GM12878 (cell line): ENCODE measurements at places on chromosomes 2 and 18. TPM values are rescaled to one million over a fixed set of nuclear protein-coding genes. Genes with fewer than 3 reads are reported as not detected.

Gene CGREF1
- total RNA-seq = 0.11 TPM in 1 of 2 replicates, not detected in the other

Gene TBR1
- not detected in 2 replicates for total RNA-seq

Gene HMSD
- 49.4 and 62.2 TPM in 2 replicates for total RNA-seq

Gene TUBA3E
- total RNA-seq = not detected in 2 replicates

Gene FTCDNL1
- 2.1 and 2.8 TPM in 2 replicates for total RNA-seq

Gene MARCHF4
- total RNA-seq = not detected in 2 replicates

Gene KLHL41
- total RNA-seq = 0.10 and 0.77 TPM in 2 replicates

Gene TOGARAM2
- not detected in 2 replicates for total RNA-seq

Gene CNGA3
- not detected in 2 replicates for total RNA-seq

Gene CD28
- 0.16 and 0.23 TPM in 2 replicates for total RNA-seq

Gene ITGAV
- total RNA-seq = 6.8 and 10.1 TPM in 2 replicates

Gene CCDC121
- 0.49 and 0.53 TPM in 2 replicates for total RNA-seq

Gene SKOR2
- total RNA-seq = not detected in 2 replicates

Gene TMEM163
- not detected in 2 replicates for total RNA-seq

Gene SOX11
- total RNA-seq = 0.03 TPM in 1 of 2 replicates, not detected in the other

Gene SNRNP27
- total RNA-seq = 35.6 and 37.4 TPM in 2 replicates

Gene ELOA2
- not detected in 2 replicates for total RNA-seq

GRCh38 chr2:68726608-68727367, 7.8 kb upstream of the ARHGAP25 start:
- DNase-seq = peak; percentile 68

- no peak for DNase-seq
Measured at GRCh38 chr2:189673661-189674373, 653 bp upstream of the ANKAR start.

DNA sequence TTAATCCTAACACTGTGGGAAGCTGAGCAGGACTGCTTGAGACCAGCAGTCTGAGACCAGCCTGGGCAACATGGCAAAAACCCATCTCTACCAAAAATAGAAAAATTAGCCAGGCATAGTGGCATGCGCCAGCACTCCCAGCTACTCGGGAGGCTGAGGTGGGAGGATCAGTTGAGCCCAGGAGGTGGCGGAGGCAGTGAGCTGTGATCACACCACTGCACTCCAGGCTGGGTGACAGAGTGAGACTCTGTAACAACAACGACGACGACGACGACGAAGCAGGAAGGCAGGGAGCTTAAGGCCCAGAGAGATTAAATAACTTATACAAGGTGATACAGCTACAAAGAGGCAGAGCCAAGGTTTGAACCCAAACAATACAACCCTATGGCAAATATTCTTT, 37.3 kb downstream of the CFAP36 start:
- DNase-seq = no peak

- no peak for DNase-seq
Measured at GRCh38 chr2:231612109-231612455, 19.4 kb downstream of the TEX44 start.

- DNase-seq = no peak
Measured at GRCh38 chr18:8996771-8997432, 105.6 kb upstream of the NDUFV2 start.

DNA sequence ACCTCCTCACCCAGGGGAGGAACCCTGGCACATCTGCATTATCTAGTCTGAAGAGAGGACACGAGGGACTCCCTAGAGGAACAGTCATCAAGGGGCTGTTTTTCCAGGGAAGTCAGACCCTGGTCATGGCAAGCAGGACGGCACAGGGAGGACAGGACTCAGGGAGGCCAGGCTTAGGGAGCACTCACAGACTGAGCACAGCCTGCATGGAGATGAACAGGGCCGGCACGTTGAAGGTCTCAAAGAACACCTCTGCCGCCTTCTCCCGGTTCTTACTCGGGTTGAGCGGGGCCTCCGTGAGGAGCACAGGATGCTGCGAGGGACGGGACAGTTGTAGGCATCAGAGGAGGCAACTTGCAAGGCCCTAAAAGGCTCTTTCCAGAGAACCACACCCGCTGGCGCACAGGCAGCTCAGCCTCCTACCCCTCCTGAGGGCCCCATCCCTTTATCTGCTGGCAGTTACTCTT, 5.1 kb downstream of the ACTR1B start:
- DNase-seq = no peak

DNA sequence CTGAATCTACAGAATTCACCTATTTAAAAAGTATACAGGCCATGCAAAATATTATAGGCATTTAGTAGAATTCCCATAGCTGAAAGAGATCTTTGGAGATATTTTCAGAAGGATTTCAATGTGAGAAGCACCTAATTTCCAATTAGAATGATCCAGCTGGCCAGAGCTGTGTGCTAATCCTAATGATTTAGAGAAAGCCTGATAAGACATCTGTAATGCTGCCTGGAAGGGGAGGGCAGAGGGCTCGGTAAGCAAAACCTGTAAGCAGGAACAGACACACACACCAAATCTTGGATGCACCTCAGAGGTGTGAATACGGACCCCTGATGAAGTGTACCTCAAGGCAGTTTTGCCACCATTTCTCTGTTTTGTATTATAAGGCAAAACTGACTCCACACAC, 14.0 kb downstream of the SERTAD2 start:
- no peak for DNase-seq

- DNase-seq = no peak
Measured at GRCh38 chr2:205982776-205983327, 103.1 kb downstream of the INO80D start.

DNA sequence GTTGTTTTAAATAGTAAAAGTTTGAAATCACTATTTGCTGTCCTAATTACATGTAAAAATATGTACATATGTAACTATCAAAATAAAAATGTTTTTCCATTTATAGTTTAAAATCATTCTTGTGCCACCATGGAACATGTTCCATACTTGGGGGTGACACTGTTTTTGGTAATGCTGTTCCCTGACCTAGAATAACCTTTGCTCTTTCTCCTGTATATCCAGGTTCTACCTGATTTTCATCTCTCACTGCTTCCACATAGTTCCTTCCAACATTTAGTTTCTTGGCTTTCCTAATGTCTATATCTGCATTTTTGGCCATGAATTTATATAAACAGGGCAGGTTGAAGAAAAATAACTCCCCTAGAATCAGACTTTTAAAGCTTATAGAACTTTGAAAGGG, 2.5 kb downstream of the SPOPL start:
- no peak for DNase-seq

DNA sequence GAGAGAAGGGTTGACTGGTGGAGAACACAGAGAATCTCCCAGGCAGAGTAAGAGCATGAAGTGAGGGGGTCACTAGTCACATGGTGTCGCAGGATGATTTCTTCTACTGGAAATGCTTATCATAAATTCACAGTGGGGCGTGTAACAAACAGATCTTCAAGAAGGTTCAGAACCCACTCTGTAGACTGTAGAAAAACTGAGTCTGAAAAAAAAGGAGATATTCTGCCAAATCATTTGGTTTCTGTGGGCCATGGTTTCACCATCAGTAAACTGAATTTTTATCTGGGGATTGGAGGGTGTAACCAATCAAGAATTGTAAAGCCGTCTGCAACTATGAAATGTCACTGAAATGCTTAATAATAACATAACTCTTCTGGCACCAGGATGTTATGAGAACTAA, 15.0 kb downstream of the TPGS2 start:
- DNase-seq = no peak

DNA sequence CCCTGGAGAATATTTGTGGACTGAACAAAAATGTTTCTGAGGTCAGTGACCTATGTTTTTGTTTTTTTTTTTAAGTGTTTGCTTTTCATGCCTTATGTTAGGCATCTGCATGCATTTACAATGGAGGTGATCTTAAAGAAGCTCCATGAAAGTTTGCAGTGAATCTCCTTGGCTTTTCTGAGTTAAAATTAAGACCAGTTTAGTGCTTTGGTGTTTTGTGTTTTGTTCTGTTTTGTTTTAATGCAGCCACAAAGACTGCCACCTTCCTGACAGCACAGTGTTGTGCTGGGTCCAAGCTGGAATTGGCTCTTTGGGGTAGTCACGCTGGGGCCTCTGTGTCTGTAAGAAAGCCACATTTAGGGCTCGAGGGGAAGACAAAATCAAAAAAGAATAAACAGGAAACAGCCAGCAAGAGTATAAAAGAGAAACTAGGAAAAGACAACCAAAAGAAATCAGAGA, 396.2 kb downstream of the ARHGAP15 start:
- DNase-seq = no peak

DNA sequence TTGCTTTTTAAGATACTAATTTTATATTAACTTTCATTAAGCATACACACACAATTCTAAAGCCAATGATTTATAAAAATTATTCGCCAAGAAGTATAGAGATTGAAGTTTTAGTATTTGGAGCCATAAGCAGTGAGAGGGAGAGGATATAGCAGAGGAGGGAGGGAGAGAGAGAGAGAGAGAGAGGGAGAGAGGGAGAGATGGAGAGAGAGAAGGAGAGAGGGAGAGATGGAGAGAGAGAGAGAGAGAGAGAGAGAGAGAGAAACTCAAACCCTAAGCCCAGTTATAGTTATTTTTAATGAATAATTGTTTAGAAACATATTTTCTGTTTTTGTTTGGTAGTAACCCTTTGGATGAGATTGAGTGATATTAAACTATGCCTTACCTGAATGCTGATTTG, 5.3 kb downstream of the TWIST2 start:
- DNase-seq = no peak

DNA sequence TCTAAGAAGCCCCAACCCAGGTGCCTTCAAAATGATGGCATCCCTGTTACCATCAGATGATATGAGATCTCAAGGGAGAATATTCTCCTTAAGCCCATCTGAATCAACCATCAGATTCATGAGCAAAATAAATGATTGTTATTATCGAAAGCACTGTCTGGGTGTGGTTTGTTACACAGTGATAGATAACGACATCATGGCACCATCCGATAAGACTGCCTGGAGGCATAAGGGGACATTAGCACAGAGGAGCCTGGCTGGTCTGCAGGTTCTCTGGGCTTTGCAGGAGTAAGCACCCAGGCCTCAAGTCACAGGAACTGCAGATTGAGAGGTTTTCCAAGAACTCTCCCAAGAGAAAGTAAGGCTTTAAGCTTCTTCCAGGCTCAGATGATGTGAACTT, 15.6 kb downstream of the BMP10 start:
- no peak for DNase-seq

DNA sequence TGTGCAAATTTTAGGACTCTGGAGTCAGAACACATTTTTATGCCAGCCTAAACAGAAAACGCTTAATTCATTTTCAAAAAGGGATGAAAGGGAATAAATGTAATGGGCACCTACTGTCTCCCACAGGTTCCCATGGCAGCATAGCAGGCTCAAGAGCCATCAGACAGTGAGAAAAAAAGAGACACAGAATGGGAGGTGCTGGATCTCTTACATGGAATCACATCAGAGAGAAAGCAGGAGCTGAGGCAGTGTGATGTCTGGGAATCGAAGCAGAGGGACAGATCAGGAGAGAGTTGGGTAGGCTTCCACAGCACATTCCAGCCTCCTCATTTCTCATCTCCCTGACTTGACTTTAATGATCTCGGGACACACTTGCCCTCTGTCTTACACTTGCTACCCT, 684.3 kb downstream of the KCNJ3 start:
- no peak for DNase-seq

- no peak for DNase-seq
Measured at GRCh38 chr2:36801088-36801487, 104.6 kb downstream of the VIT start.

DNA sequence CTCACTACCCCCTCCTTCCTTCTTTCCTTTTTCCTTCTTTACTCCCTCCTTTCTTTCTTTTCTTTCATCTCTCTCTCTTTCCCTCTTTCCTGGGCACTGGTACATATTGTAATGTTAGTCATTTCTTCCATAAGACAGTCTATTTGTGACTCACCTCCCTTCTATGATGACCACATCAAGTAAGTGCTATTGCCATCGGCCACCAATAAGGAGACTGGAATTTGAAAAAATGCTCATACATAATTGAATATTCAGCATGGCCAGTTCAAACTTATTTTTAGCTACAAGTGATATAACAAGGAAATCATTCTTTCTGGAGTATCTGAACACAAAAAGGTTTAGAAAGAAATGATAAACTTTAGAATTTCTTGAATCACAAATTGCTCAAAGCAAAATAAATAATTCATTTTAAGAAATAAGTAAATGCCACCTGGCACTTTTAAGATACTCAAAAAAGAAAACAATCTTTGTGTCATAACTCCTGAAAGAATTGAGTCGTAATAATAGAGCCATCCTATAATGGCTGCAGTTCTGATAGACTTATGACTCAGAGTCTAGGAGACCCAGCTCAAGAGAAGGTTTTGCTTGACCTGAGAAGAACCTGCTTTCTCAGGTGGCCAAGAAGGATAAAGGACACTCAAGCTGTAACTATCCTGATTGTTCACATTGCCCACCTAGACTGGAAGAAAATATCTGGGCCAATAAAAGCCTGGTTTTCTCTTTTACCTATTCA, 51.6 kb upstream of the CCBE1 start:
- no peak for DNase-seq

- no peak for DNase-seq
Measured at GRCh38 chr2:106943468-106944200, 57.7 kb upstream of the ST6GAL2 start.

- DNase-seq = no peak
Measured at GRCh38 chr18:39843546-39843945, 2111.5 kb upstream of the PIK3C3 start.

GRCh38 chr2:54372361-54372760, 83.8 kb upstream of the SPTBN1 start:
- no peak for DNase-seq

- DNase-seq = no peak
Measured at GRCh38 chr2:166163775-166164174, 36.0 kb upstream of the SCN1A start.

DNA sequence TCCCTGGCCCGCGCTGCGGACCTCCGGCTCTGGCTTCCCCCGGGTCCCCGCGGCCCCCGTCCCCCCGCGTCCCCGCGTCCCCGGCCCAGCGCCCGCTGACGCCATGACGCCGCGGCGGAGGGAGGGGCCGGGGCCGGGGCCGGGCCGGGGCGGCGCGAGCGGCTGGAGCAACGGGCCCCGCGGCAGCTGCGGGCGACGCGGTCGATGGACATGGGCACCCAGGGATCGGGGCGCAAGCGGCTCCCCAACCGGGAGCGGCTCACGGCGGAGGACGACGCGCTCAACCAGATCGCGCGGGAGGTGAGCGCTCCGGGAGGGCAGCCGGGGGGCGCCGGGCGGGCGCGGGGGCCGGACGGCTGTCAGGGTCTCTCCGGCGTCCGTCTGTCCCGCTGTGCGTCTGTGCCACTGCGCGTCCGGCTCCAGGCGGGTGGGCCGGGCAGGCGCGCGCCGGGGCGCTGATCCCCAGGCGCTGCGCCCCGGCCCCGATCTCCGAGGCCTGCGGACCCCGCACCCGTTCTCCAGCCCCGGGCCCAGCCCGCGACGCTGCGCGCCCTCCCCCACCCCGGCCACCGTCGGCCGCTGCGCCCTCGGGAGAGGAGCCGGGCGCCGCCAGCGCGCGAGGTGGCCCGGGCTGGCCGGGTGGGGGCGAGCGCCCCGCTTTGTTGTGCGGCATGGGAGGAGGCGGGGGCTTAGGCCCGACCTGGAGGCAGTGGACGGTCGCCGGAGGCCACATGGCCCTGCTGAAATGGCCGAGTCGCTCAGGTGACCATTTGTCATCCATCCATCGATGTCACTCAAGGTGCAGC, at the start of gene LRRFIP1:
LRRFIP1 (plus strand) TSS at position 147 of the 806 bp plus-strand sequence; CDS start at position 205, 58 bp downstream.
- DNase-seq = no peak

DNA sequence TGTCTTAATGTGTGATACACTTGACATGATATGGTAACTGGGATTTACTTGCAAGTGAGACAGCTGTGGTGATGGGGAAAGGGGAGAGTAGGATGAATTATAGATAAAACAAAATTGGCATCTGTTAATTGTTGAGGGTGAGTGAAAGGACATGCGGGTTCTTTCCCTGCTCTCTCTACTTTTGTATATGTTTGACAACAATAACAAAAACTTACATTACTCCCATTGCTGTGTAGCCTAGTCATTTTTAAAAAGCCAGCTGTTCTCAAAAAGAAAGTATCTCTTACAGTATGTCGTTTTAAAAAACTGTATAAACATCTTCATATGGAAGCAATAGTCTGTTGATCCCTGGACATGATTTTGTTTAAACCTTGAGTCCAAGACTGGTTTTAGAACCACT, 117.6 kb downstream of the MYO1B start:
- DNase-seq = no peak
